ENCODE measurements at places on chromosomes 5 and 9. TPM values are rescaled to one million over a fixed set of nuclear protein-coding genes. Genes with fewer than 3 reads are reported as not detected.
A peak's percentile ranks its signal among the peaks of the same experiment; 100 is the strongest.

- peak; percentile 61 for DNase-seq
Measured at GRCh38 chr5:96408210-96408777, 24.8 kb downstream of the PCSK1 start.

DNA sequence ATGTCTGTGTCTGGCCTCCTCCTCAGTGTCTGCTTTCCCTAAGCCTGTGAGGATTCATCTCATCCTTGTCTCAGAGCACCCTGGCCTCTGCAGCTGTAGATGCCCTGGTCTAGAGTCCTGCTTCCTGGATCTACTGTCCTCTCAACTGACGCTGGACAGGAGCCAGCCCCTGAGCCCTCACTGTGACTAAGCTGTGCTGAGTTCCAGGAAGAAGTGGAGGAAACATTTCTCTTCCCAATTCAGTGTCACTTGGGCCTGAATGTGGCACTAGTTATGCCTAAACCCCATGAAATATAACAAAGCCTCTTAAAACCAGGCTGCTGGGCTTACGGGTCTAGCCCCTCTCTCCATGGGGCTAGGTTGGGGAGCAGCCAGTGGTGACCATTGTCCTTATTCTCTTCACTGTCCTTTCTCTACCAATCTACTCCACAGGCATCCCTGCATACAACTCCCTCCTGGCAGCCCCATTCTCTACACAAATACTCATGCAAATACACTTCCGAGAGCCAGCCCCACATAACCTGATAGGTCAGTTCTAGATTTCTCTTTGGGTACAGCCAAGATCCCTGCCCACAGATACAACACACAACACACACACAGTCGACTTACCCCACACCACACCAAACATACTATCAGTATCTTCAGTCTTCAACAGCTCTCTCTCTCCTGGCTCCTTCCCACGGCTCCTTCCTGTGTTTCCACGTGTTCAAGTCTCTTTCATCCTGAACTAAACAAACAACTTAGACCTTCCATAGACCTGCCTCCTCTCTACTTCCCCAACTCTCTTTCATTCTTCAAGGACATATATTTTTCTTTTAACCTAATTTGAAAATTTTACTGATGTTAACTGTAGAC is 220.8 kb downstream of the SNX18 start:
- DNase-seq = no peak

- DNase-seq = no peak
Measured at GRCh38 chr5:179326122-179326927, 18.9 kb downstream of the ADAMTS2 start.

DNA sequence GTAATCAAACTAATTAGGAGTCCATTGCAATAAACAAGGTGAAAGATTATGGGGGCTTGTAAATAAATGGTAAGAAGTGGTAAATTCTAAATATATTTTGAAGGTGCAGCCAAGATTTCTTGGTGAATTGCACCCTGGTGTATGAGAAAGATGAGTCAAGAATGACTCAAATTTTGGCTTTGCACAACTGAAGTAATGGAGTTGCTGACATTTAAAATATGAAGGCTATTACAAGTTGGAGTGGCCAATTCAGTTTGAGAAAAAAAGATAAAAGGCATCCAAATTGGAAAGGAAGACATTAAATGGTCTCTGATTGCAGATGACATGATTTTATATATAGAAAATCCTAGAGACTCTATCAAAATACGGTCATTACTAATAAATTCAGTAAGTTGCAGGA is 2330.6 kb downstream of the MAT2B start:
- DNase-seq = no peak

DNA sequence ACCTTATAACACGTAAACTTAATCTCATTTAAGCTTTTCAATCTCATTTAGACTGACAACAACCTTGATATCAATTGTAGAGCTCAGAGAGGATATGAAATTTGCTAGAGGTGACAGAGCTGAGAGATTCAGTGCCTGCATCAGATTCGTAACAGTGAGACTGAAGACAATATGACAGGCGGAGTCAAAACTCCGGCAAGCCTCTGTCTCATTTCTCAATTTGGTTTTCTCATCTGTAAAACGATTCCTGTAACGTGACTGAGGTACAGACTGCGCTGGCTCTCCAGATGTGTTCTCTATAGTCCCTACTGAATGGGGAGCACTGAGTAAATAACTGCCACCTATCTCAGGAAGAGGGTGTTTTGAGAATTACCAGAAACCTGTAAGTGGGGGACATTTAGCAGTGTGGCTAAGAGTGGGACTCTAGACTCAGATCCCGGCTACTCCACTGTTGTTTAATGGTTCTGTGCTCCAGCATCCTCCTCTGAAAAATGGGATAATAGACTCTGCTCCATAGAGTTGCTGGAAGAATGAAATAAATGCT is 3.0 kb upstream of the MCIDAS start:
- no peak for DNase-seq

- DNase-seq = no peak
Measured at GRCh38 chr5:65812648-65813047, 90.6 kb downstream of the NLN start.

GRCh38 chr5:77844373-77844622 is 68.2 kb upstream of the TBCA start:
- DNase-seq = no peak

DNA sequence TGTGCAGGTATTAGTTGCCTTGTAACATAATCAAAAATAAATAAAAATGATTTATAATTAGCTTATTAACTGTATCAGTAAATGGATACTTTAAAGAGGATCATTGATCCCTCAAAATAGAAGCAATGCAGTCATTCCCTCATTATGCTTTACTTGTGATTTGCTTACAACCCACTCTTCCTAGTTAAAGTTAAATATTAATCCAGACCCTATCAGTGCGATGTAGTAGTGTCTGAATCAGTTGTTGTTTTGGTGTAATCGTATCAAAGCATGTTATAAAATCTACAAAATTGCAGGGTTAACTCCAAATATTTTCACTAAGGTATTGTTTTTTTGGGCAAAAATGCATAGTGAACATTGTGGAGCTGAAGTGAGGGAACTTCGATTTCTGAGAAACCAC is 17.6 kb downstream of the TENT4A start:
- no peak for DNase-seq

- no peak for DNase-seq
Measured at GRCh38 chr9:26437056-26437711, 455.4 kb downstream of the CAAP1 start.

DNA sequence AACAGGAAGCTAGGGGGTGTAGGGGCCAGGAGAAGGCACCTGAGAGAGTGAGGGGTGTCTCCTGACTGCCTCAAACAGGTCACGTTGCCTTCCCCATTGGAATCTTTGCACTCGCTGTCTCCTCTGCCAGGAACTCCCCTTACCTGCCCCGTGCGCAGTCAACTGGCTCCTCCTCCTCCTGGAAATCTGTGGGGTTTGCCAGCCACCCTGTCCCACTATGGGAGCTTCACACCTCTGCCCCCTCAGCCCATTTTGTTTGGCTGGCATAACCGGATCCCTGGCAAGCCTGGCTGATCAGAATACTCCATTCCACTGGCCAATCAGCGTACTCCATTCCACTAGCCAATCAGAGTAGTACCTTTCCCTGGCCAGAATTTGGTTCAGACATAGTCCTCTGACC is 10.4 kb upstream of the SLC34A1 start:
- DNase-seq = no peak

GRCh38 chr9:7967093-7967827 is 167.7 kb upstream of the DMAC1 start:
- DNase-seq = no peak

- no peak for DNase-seq
Measured at GRCh38 chr9:134164879-134165278, 515 bp upstream of the RNU6ATAC start.

DNA sequence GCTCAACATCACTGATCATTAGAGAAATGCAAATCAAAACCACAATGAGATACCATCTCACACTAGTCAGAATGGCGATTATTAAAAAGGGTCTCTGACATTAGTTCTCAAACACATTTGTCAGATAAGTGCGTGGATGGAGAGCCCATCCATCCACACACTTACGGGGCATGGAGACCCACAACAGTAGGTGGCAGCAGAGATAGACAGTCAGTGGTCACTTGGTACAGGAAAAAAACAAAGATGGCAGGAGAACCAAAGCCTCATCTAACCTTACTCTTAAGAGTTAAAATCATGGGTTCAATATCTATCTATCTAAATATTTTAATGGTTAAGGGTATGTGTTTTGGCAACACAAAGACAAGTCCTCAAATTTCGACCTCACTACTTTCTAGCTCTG is 1378.7 kb upstream of the C9orf72 start:
- DNase-seq = peak; percentile 59

DNA sequence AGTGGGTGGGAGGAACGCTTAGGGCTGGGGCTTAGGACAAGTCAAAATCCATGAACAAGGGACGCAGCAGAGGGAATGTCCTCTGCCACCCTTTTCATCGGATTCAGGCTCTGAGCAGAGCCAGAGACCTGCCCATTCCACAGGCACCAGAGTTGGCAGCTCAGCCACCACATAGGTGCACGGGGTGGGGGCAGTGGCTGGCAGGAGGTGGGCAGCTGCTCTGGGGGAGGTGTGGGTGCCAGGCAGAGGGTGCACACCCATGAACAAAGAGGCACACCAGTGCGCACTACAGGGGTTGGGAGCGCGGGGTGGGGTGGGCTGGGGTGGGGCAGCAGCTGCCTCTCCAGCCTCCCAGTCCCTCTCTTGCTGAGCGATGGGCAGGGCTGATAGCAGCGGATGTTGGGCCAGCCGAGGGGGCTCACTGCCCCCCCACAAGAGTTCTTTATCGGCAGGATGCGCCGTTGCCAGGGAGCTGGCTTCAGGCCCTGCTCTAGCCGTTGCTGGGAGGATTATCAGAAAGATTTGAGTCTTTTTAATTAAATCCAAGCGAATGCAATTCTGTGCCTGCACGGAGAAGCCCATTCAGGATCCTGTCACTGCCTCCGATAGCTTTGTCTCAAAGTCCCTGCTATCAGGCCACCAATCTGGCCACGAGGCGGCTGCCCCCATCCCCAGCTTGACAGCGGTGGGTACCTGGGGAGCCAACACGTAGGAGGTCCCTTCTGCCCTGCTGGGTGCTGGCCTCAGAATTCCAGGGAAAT is 64.3 kb upstream of the LMX1B start:
- DNase-seq = no peak

CHSY3 gene
- 7.8 TPM for total RNA-seq

GCNT4 gene
- 1.1 TPM for total RNA-seq

SPINK4 gene
- total RNA-seq = not detected

KCNV2 gene
- total RNA-seq = not detected

DPYSL3 gene
- total RNA-seq = 13.0 TPM

BARHL1 gene
- total RNA-seq = not detected

FOXD4 gene
- total RNA-seq = 0.26 TPM
